Effector memory CD8-positive, alpha-beta T cell (primary cell): ENCODE measurements at places on chromosomes 4 and X.

DNA sequence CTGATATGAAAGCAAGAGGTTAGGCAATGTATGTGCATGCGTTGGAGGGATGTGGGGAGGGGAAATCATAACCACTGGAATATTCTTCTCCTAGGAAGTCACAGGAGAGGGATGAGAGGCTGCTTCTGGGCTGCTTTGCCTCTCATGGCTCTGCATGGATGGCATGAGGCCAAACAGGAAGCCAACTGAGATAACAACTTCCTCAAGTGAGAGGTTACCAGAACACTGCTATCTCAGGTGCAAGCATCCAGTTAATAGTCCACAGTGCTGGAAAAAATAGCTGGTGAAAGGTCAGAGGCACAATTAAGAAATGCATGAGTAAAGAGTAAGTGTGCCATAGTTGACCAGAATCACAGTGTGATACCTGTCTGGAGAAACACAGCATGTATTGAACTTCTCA, 113.3 kb downstream of the ELOVL6 start:
- DNase-seq, result peak; percentile 18

GRCh38 chr4:135207531-135207930, 1005.9 kb upstream of the PABPC4L start:
- no peak for DNase-seq

DNA sequence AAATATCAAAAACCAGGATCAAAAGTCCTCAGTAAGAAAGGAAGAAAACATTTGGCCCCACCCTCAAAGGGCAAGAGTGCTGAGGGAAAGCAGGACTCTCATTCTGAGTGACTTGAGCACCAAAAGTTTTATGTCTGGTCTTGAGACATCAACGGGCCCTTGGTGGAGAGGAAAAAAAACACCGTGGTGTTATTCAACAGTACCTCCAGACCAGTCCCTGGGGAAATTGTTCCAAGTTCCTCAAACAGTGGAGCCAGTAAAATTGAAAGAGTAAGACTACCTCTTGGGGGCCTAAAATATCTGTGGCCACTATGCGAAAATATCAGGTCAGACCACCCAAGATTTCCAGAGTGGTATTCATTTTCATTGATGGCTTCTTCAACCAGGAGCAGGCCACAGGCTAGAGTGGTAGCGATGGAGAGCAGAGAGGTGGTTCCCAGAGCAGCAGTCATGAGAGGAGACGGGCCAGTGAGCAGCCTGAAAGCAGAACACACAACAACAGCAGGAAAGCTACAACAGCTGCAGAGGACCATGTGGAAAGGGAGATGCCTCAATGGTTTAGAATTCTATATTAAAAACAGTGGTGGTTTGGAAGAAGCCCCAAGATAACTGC, 63.7 kb upstream of the RPL34 start:
- DNase-seq, result no peak

DNA sequence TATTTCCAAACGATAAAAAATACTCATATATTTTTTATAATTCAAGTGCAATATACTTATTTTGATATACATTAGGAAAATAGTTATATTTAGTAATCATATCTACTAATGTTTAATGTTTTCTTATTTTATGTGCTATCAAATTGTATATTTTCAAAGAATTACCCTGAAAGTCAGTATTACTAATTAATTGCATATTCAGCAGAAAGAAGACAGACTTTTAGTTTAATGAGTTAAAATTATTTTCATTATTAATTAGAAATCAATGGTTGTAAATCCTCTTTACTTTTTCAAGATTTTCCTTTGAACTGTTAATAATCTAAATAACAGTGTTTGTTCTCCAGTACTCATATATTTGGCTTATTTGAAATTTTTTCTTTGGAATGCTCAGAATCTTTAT, 181.3 kb upstream of the NDST4 start:
- no peak for DNase-seq

DNA sequence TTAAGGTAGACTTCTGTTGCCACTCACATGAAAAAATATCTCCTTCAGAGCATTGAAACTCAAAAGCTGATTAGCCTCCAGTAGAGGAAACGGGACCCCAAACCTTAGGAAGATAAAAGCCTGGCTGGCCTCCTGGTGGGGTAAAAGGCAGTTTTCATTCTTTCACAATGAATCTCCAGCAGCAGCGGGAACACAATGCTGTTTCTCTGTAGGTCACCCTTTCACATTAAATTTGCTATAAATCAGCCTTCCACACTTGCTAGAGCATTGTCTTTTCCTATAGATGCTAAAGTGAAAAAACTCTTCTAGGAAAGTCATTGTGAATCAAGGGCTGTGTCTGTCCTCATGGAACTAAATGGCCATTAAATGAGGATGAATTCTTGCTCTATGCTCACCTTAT, 207.3 kb upstream of the MAGEB2 start:
- no peak for DNase-seq

DNA sequence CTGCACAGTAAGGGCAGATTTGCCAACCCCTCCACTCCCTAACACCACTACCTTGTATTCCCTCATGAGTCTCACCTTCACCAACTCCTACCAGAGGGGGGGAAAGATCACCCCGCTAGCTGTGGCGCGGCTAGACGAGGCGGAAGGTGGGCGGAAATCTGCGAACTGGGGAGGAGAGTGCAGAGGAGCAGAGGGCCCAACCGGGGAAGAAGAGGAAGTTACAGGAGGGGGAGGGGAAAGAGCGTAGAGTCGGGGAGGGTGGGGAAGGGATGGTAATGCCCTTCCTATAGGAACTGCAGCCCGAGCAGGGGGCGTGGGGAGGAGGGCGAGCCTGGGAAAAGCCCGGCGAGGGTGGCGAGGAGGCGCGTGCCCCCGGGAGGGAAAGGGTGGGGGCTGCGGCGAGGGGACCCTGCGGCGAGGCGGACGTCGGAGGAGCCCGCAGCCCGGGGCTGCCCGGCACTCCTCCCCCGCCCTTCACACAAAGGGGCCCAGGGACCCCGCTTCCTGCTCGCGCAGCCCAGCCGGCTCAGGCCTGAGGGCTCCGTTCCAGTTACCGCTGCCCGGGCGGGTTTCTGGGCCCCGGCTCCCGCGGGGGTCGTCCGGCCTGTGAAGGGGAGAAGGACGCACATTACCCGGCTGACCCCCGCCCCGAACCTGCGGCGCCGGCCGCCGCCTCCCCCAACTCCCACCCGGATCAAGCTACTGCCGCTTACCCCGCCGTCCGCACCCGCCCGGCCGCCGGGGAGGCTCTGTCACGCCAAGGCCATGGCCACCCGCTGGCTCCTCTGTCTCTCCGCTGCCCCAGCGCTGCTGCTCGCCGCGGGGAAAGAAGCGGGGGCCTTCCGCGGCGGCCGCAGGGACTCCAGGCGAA, 1.8 kb downstream of the RAP2C start:
- peak; percentile 69 for DNase-seq
